ENCODE measurements at places on chromosomes 2 and 18.

DNA sequence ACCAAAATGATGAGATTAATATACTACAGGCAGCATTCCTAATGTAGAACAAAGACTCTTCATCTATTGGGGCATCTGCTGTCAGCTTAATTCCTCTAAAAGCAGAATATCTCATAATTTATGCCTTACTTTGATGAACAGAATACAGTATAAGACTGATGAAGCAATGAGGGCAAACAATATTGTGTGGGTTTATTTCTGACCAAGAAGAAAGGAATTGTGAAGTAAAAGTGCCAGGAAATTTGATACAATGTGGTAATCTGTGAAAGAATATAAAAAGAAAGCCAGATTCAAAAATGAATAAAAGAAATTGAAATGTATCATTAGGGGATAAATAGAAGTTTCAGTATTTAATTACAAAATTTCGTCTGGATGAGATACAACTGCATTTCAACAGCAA, 78.8 kb upstream of the TTC21B start:
- DNase-seq, result no peak

DNA sequence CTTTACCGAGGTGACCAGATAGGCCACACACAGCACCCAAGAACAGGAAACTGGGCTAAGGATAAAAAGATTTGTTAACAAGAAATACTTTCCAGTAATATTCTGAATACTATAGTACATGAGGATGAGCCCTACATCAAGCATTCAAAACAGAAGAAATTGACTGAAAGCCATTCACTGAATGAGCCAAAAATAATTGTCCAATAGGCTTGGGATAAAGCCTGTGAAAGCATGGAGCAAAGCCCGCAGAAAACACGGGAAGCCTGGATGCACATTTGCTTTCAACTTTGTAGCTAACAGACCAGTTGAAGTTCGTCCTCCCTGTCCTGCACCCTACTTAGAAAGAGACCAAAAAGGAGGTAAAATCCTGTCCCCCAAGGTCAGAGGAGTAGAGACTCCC, 56.3 kb downstream of the DIPK1C start:
- no peak for DNase-seq

DNA sequence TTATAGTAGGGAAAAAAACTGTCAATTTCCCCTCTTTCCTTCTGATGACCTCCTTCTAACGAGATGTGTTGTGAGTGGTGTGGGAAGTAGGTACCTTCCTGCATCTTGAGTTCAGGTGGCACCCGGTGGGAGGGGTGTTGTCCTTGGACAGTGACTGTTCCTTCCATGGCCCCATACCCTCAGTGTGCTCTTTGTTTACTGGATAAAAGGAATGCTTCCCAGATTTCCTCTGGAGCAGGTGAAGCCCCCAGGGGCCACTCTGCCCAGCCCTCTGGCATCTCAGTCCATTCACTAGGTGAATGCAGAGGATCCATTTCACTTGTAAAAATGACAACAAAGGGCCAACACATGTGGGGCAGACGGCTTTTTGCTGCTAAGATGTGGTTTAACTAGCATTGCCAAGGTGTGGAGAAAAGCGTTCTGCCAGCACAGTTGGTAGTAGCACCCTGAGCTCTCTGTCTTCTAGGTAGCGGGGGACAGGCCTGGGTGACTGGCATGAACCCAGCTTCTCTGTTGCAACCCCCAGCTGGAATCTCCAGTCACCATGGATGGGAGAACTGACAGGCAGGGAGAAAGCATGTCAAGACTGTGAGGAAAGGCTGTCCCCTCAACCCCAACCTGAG, 6.9 kb downstream of the GDF7 start:
- no peak for DNase-seq

DNA sequence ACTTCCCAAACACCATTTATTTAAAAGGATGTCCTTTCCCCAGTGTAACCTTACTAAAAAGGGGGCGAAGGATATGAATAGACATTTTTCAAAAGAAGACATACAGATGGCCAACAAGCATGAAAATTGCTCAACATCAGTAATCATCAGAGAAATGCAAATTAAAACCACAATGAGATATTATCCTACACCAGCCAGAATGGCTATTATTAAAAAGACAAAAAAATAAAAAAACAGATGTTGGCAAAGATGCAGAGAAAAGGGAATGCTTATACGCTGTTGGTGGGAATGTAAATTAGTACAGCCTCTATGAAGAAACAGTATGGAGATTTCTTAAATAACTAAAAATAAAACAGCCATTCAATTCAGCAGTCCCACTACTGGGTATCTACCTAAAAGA, 142.3 kb upstream of the NT5C1B start:
- no peak for DNase-seq

DNA sequence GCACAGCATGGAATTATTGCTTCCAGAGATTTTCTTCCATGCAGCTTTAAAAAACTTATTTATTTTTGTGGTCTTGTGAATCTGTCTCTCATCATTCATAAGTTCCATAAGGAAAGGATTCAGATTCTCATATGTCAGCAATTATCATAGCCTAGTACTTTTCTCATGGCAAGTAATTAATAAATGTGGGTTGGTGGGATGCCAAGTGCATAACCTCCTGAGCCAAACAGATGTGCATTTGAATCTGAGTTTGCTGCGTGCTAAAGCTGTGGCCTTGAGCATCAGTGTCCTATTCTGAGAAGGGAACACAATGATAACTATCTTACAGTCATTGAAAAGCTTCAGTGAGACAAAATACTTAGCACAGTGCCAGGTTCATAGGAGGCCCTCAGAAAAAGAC, 331.9 kb downstream of the PDE11A start:
- no peak for DNase-seq

DNA sequence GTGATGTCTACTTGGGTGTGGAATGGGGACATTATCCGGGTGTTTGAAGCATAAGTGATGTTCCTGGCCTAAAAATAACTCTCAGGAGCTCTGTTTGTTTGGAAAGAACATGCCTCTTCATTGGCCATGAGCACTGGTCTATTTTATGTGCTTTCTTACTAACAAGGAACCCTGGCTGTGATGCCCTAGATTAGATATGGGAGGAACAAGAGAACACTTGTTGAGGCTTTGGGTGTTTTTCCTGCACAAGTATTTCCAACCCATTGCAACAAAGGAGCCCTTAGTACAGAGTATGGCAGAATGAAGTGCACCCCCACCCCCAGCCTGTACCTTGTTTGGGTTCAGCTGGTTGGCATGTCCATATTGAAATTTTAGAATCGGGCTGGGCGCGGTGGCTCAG, 95.9 kb downstream of the SLC4A3 start:
- no peak for DNase-seq

DNA sequence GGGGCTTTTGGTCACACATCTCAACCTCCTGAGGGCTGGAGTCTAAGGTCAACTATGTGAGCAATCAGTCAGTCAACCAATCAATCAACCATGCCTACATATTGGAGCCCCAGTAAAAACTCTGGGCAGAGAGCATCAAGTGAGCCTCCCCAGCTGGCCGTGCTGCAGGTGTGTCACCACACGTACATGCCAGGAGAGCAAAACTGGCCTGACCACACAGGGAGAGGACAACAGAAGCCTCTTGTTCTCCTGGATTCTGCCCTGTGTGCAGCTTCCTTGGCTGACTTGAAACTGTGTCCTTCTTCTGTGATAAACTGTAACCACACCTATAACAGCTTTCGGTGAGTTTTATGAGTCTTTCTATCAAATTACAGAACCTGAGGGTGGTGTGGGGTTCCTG, 25.9 kb downstream of the GPR35 start:
- no peak for DNase-seq

DNA sequence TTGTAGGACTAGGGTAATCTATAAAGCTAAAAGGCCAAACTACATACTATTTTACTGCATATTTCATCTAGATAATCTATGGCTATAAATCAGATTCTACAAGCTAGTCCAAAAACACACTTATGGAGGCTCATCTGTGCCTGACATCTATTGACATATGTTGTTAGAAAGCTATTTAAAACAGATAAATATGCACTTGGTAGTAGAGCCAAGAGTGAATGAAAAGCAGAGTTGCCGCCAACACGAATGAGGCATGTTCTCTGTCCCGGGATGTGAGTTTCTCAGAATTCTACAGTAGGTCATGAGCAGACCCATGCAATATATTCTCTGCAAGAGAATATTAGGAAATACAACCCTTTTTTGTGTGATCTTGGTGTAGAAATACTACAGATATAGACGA, 66.7 kb upstream of the LPIN2 start:
- no peak for DNase-seq

DNA sequence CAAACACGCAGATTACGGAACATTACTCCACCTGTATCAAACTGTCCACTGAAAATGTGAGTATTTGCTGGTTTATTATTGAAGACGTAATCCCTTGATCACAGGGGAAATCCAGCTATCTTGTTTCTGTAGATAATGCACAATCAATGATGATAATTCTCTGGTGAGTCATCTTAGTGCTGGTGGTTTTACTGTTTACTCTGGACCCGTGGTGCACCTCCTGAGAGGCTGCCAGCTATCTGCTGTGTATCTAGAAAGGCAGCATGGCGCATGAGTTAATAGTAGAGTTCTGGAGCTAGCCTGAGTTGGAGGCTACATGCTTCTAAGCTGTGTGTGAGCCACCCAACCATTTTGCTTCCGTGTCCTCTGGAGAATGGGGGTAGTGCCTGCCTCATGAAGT, 6.5 kb downstream of the NCAPH start:
- no peak for DNase-seq

GRCh38 chr2:196391149-196391479, 219.7 kb upstream of the STK17B start:
- no peak for DNase-seq

DNA sequence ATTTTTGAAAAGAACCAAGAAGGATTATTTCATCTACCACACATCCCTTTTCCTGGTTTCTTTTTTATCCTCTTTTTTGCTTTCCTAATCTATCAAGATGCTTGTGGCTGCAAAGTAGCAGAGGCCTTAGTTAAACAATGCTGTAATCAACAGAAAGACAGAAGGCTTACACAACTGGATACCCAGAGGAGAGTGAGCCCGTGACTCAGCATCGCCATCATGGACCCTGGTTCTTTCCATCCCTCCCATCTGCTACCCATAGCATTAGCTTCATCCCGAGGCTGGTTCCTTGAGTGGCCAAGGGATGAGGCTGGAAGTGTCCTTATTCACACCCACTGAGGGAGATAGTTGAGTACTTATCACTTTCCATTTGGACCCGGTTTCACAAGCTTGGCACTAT, 7.5 kb upstream of the HAAO start:
- DNase-seq, result no peak

DNA sequence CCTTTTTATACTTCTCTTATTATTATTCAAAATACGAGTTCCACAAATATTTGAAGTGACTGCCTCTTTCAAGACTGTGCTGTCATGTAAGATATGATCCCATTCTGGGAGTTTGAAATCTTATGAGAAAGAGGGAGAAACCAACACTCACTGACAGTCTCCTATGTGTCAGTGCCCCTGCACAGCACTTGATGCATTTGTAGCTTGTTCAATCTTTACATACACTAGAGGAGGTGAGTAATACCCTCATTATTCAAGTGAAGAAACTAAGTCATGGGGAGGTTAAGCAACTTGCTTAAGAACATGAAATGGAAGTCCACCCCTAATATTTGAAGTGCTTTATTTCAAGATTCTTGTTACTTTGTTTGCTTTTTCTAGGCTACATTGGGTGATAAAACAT, 459.5 kb upstream of the FANCL start:
- no peak for DNase-seq

DNA sequence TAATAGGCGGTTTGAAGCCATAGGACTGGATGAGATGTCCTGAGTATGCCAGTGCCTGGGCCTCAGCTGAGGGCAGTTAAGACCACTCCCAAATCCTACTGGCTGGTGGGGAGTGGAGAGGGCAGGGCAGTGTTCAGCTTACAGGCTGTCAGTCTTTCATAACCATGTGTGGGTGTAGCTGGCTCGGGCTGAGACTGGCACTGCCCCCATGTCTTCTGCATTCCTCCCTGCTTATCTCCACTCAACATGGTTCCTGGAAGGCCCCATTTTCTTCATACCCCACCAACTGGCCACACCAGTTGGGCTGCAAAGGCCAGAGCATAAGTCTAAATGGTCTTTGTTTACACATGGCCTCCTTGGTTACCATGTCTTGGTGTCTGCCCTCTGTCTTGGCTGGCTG, 17.2 kb upstream of the IL37 start:
- no peak for DNase-seq

DNA sequence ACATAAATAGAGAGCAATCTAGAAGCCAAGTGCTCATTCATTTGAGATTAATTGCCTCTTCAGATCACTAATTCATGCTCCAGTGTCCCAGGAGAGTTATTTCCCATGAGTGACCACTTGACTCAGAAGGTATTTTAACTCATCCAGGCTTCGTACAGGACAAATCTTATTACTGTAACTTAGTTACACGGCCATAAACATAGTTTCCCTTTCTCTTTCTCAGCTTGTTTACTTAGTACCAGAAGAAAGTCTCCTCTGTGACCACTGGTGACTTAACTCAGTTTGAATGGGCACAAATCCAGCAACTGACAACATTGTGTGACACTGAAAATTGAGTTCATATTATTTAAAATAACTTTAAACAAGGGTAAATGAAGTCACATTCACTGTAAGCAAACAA, 25.3 kb downstream of the MMADHC start:
- DNase-seq, result no peak

- no peak for DNase-seq
Observed at GRCh38 chr2:222912776-222913175, 51.9 kb downstream of the ACSL3 start.

- no peak for DNase-seq
Observed at GRCh38 chr2:106537047-106537446, 49.9 kb downstream of the CD8B2 start.

- DNase-seq, result no peak
Observed at GRCh38 chr18:45935591-45936335, 31.4 kb downstream of the EPG5 start.

DNA sequence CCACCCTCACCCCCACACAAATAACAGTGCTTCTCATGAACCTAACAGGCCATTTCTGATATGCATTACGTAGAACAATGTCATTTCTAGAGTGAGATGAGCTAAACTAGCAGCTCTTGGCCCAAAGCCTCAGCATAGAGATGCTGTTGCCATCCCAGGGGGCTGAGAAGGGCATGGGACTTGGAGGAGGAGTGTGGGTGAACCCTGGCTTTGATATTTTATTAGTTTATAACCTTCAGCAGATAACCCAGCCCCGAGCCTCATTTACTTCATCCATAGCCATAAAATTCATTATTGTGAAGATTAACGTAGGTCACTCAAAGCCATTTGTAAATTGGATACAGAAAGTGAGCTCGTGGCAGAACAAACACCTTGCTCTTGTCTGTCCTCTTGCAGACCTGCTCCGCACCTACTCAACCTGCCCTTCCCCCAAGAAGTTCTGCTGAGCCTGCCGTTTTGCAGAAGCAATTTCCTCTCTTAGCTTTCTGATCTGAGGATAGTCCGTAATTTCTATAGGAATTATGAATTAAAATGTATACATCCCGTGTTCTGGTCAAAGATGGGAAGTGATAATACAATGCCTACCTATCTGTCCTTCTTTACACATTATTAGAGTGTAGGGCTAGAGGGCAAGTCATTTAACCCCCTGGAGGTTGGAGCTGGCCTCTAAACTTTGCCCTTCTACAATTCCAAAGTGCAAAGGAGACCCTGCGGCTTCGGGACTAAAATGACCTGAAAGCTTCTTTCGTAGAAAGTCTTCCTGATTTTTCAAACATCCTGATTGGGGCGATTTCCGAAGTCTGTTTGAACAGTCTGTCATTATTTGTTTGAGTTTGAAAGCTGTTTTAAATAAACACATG, 187.4 kb downstream of the BCL2 start:
- DNase-seq, result no peak

- no peak for DNase-seq
Observed at GRCh38 chr2:99350194-99350593, 13.0 kb downstream of the EIF5B start.

- no peak for DNase-seq
Observed at GRCh38 chr2:28406276-28407096, 13.8 kb downstream of the FOSL2 start.

- no peak for DNase-seq
Observed at GRCh38 chr2:209529579-209529978, 105.7 kb downstream of the MAP2 start.

Measured in activated CD4-positive, alpha-beta T cell treated with anti-CD3 and anti-CD28 coated beads for 24 hours (primary cell).